ENCODE measurements at places on chromosomes 6 and 20.

GRCh38 chr6:156762547-156762946, 14.6 kb upstream of the ARID1B start:
- no peak for DNase-seq

GRCh38 chr6:30954631-30955366, 14.0 kb downstream of the MUCL3 start:
- no peak for DNase-seq

- no peak for DNase-seq
Observed at GRCh38 chr6:159125951-159126352, 43.2 kb upstream of the FNDC1 start.

- no peak for DNase-seq
Observed at GRCh38 chr20:62391165-62392076, 4.5 kb downstream of the RPS21 start.

- DNase-seq, result no peak
Observed at GRCh38 chr6:106110164-106110826, 24.2 kb downstream of the PRDM1 start.

DNA sequence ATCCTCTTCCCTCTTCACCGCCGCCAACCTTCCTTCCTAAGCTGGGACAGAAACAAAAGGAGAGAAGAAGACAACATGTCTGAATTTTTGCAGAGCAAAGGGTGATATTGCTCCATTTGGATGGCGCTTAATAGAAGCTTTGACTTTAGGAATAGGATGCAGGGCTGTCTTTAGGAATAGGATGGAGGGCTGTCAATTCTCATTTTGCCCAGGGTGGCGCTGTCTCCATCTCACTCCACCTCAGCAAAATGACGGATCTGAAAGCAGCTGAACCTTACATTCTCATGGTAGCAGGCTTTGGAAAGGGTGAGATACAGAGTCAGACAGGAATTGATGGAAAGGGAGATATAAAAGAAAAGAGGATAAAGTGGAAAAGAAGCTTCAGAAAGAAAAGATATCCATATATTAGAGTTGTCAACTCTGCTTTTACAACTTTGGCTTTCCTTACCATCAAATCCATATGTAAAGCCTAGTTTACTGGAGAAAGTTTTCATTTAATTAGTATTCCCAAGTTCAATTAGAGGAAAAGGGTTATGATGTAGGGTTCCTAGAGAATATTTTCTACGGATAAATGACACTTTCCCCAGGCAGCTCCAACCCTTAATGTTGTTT, 2.4 kb downstream of the MTCL3 start:
- peak; percentile 55 for DNase-seq

GRCh38 chr20:61659994-61660346, 405.7 kb downstream of the TAF4 start:
- DNase-seq, result no peak

GRCh38 chr6:4478098-4478497, 298.1 kb upstream of the CDYL start:
- no peak for DNase-seq

DNA sequence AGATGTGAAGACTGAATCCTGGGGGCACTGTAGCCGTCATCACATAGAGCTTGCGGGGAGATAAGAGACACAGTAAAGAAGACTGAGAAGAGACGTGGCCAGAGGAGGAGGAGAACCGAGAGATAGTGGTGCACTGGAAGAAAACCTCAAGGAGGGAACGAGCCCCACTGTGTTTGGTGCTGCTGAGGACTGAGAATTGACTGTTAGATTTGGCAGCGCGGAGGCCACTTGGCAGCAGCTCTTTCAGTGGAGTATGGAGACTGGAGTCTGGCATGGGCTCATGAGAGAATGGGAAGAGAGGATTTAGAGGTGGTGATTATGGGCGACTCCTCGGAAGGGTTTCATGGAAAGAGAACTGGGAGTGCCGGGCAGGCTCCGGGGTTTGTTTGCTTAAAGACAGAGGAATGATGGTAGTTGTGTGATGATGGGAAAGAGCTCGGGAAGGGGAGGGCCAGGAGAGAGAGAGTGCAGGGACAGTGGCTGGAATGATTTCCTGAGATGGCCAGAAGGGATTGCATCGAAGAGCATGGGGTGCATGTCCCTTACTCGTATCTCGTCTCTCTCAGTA, 18.0 kb downstream of the CDYL start:
- no peak for DNase-seq

All from A549 (cell line).